ENCODE measurements at places on chromosomes 12 and 14.

DNA sequence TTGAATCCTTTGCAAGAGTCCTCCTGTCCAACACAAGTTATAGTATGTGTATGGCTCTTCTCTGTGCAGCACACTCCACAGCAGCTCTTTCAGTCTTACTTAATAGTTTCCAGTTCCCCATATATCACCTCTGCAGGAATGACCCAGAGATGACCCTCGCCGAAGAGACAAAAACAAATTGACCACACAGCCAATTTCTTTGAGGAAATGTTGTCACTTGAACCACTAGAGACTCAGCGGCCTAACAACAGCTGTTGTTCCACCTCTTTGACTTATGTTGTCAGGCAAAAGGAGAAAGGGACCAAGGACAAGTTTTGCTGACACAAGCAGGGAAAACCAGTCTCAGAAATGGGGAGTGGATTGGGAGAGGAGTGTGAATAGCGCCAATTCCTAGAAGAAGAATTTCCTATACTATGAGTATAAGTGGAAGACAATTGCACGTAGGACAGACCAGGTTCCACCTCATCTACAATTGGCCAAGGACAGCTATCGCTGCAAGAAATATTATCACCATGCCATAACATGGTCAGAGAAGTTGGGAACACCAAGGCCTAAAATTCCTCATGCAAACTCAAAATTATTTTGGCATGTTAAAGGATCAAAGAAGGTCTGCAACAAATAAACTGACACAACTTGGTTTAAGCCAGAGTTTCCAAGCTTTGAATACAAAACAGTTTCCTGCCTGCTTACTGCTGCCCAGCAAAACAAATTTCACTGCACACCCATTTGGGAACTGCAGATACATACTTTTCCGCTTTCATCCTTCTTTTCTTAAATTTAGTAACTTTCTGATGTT lies 41.7 kb upstream of the ITPR2 start:
- DNase-seq, result no peak

- DNase-seq, result no peak
Observed at GRCh38 chr14:91361233-91361811, 56.3 kb downstream of the CCDC88C start.

DNA sequence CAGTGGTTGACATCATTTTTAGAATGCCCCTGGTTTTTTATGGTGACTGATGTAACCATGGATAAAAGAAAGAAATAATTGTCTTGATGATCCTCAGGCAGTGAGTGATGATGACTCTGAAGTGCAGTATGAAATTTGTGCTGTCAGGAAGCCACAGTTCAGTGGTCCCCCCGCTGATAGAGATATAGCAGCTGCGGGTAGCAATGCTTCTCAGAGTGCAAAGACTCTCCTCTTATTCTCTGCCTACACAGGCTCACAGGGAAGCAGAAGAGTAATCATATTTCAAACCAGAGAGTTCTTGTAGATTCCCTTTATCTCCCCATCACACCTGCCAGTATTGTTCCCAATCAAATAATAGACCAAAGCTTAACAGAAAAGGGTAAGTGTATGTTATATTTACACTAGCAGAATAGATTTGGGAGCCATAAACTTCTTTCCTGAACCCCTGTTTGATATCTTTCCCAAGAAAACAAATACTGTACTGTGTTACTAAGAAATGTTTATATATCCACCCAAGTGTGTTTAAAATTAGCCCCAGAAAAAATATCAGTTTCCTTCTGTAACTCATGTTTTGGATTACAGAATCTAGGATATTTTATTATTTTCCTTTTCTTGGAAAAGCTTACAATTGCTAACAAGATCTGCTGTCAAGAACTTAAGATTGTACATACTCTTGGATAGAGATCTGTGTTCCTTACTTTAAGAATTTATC lies 1817.4 kb upstream of the FLRT2 start:
- no peak for DNase-seq

DNA sequence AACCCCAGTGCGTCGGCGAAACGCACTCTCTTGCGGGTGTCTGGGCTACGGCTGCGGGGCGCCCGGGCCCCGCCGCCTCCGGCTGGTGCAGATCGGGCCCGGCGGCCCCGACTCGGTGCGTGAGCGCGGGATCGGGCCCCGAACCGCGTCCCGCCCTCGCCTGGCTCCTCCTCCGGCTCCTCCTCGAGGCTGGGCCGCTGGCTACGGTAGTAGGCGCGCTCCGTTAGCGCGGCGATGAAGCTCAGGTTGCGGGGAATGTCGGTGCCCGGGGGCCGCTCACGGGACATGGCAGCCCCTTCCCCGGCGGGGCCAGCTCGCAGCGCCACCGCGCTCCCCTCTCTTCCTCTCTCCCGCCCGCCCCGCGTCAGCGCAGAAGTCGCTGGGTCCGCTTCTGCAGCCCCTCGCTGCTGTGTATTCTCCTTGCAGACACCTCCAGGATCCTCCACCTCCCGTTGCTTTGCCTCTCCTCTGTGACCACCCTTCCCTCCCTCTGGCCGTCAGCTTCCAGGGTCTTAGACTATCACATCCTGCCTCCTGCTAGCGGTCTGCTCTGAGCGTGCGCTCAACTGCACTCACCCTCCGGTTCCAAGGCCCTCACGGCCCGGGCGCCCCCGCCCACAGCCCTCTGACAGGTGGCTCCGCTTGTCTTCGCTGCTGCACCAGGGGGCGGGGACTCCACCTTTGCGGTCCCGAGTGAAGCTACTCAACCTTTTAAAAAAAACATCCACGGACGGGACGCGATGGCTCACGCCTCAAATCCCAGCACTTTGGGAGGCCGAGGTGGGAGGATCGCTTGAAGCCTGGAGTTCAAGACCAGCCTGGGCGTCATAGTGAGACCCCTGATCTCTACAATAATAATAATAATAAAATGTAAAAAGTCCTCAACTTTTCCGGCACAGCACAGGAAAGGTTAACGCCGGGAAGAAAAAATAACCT lies at the start of gene PPP1R3E:
Gene PPP1R3E, minus strand, starts transcription at position 570 of the 936 bp plus-strand sequence. Its CDS starts 283 bp downstream, at position 287.
- DNase-seq, result peak; percentile 90

- peak; percentile 38 for DNase-seq
Observed at GRCh38 chr14:23307687-23308644, 1.3 kb downstream of the BCL2L2 start.

- no peak for DNase-seq
Observed at GRCh38 chr14:99909513-99910064, 116.4 kb downstream of the EML1 start.

DNA sequence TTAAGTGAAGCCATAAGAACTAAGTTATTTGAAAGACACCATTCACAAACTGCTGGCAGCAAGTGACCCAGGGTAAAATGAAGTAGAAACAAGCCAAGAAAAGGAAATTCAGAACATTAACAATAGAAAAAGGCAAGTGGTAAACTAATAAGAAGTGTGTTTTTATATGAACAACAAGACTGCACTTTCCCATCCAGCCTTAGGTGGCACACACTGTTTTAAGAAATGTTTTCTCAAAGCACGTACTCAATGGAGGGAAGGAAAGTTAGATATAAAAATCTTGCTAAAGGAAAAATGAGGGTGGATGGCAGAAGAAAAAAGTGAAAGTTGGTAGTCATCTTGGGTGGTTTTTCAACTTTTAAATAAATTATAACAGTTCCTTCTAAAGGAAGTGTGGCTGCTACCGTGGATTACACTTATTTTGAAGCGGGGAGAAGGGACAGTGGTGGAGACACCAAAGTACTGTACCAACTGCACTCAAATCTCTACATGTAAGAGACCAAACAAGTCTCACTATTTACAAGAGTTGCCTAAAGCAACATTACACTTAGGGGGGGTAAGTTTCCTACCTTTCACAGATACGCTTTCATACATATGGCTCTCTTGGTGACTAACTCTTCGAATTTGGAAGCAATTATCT lies 58.8 kb downstream of the SEL1L start:
- no peak for DNase-seq

DNA sequence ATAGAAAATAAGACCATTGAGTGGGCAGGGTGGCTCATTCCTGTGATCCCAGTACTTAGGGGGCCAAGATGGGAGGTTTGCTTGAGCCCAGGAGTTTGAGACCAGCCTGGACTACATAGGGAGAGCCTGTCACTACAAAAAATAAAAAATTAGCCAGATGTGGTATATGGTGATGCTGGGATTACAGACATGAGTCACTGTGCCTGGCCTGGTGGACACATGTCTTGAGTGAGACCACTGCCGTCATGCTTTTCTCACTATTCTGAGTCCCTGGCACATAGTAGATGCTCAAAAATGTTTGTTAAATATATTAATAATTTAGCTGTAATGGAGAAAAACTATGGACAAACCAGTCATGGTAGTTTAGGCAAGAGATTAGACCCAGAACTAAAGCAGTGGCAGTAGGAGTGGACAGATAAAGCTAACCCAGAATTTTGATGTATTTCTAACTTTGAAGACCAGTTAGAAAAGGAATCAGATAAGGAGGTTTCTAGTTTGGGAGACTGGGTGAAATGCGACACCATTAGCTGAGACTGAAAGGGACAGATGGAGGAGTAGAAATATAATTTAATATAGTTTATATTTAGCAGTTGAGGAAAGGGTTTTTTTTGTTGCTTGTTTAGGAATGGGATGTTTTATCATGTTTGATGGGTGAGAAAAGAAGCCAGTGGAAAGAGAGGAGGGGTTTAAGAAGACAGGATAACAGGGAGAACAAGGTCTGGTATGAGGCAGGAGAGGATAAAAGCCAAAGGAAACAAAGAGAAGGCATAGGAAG lies 7.4 kb upstream of the PTGES3 start:
- no peak for DNase-seq

- DNase-seq, result peak; percentile 11
Observed at GRCh38 chr14:99119554-99120525, 152.2 kb downstream of the BCL11B start.

DNA sequence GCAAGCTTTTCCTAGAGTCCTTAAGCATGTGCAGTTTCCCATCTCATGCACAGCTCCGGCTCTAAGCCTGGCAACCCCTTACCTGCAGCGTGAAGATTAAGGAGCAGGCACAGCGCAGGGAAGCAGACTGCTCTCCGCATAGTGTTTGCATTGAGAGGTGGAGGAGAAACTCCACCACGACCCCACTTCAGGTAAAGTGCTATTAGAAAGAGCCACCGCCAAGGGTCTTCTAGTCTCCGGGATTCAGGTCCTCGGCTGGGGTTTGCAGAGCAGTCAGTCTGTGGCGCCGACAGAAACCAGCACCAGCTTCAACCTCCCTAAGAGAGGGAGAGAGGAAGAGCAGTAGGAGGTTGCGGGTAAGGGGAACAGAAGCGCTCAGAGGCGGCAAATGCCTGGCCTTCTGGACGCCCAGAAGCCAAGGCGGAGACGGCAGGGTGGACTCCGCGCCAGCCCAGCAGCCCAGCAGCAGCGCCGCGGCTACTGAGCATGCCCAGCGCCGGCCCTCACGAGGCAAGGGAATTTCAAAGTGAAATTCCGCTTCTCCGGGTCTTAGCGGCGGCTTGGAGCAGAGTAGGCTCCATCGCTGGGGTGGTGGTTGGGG lies at the start of gene PTPRR:
Gene PTPRR, minus strand, starts transcription at position 488 of the 601 bp plus-strand sequence. Its CDS starts 348 bp downstream, at position 140.
- DNase-seq, result no peak

DNA sequence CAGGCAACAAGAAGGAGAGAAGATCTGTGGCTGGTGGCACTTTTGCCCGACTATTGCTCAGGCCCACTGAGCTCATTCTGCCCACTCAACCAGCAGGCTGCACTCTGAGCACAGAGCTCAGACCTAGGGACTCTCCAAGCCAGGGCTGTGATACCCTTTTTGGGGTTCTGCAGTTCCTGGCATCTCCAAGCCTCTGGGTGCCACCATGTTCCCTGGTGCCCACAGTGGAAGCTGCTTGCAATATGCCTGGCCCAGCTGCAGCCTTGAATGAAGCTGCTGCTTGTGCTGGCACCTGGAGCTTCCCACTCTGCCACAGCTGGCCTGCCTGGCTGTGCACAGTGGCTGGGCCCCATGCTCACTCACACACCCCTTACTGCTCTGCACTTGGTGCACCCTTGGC lies 236.1 kb downstream of the ADGRD1 start:
- DNase-seq, result peak; percentile 16

GRCh38 chr14:68359837-68360552 lies 432.9 kb downstream of the ZFP36L1 start:
- no peak for DNase-seq

DNA sequence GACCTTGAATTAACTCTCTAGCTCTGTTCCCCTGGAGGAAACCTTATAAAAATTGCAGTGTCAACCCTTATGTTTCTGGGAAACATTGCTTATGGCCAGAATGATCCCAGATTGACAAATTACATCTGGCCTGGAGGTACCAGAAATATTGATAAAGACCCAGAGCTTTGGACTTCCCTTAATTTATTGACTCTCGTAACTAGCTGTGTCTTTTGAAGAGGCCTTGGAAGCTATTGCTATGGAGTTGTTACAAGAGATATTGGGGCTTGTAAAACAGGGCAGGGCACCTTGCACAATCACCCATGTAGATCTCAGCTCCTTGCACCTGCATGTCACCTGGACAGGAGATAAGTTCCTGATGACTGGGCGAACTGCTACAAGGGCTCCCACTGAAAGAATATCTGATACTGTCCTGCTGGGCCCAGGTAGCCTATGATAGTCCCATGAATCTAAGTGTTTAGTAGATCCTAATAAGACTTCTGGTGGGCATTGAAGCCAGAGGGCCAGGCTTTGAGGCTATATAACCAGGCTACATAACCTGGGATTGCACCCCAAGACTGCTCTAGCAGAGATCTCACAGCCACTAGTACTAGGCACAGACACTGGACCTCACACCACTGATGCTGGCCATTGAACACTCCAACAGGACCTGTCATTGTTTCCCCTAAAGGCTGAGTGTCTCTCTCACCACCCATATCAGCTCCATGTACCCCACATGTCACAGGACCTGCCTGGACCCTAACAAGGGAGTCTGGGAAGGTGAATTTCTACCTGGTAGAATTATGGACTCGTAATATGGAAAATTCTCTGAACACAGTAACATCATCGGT lies 135.7 kb upstream of the PWP1 start:
- no peak for DNase-seq

GRCh38 chr14:99383472-99384449 lies 96.9 kb downstream of the SETD3 start:
- DNase-seq, result no peak

- peak; percentile 64 for DNase-seq
Observed at GRCh38 chr14:24662753-24663152, 28.8 kb upstream of the GZMB start.

DNA sequence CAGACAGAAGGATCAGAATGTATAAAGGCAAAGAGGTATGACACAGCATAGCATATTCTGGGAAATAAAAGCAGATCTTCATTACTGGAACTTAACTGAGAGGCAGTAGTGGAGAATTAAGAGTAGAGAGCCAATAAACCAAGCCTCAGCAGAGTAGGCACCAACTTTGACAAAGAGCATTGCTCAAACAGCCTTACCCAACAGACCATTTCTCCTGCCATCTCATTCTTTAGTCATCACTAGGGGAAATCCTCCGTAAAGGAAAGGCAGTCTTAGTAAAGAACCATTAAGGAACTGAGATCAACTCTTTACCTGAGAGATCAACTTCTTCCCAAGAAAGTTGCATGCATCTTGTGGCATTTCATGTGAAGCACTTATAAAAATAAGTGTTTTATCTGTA lies 36.6 kb downstream of the SENP1 start:
- no peak for DNase-seq

GRCh38 chr14:56760164-56760914 lies 49.9 kb downstream of the OTX2 start:
- no peak for DNase-seq

GRCh38 chr14:82549306-82549990 lies 1015.8 kb upstream of the SEL1L start:
- DNase-seq, result no peak
